ENCODE measurements at places on chromosomes 3 and 15. TPM values are rescaled to one million over a fixed set of nuclear protein-coding genes. Genes with fewer than 3 reads are reported as not detected.

Gene THOC7
- total RNA-seq = 13.8 TPM

Gene PATL2
- total RNA-seq = not detected

Gene MOBP
- total RNA-seq = not detected

Gene TMEM158
- total RNA-seq = not detected

Gene MCF2L2
- total RNA-seq = not detected

Gene PCBP4
- 256 TPM for total RNA-seq

Gene GPR160
- total RNA-seq = 7.3 TPM

Gene SLTM
- total RNA-seq = 109 TPM

Gene ISL2
- total RNA-seq = not detected

Gene SLC30A4
- total RNA-seq = 3.4 TPM

Gene DNAH12
- total RNA-seq = not detected

Gene SLC28A1
- total RNA-seq = not detected

Gene TMEM266
- total RNA-seq = not detected

Gene LARP6
- total RNA-seq = 18.7 TPM

Gene SHF
- 75.0 TPM for total RNA-seq

Gene TPM1
- 813 TPM for total RNA-seq
